ENCODE measurements at places on chromosomes 13 and 19. TPM values are rescaled to one million over a fixed set of nuclear protein-coding genes. Genes with fewer than 3 reads are reported as not detected.
A peak's percentile ranks its signal among the peaks of the same experiment; 100 is the strongest.

- DNase-seq, result peak; percentile 76
Measured at GRCh38 chr19:48354332-48354992, 9.3 kb downstream of the TMEM143 start.

CD22 gene
- 5.5 TPM for polyA plus RNA-seq

APOC1 gene
- polyA plus RNA-seq, result 21.9 TPM

IGFL2 gene
- 0.45 TPM for polyA plus RNA-seq

DNA sequence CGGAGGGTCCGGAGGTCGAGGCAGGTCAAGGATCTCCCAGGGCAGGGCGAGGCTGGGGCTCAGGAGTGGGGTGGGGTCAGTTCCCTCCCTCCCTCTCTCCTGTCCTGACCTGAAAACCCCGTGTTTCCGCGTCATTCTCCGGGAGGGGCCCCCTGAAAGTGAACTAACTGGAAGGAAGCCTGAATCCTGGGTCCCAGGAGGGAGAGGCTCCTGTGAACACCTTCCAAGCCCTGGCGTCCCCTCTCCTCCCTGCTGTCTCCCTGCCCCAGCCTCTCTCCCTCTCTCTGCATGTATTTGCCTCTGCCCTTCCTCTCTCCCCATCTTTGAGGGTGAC is 741 bp upstream of the CADM4 start:
- no peak for DNase-seq

GRCh38 chr13:23969647-23970046 is 72.3 kb upstream of the C1QTNF9B start:
- peak; percentile 50 for DNase-seq

DNA sequence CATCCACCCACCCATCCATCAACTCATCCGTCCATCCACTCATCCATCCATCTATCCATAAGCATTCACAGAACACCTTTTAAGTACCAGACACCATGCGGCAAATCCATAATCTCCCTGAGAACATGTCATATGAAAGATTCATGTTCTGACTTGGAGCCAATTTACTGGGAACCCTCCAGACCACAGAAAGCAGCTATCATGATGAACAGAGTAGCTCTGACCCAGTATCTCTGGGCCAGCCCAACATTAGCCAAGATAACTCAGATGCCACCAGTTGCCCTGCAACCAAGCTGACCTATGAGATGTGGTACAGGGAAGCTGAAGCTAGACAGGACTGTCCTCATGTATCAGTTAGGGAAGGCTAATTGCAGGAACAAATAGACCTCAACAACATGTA is 51.3 kb downstream of the ALOX5AP start:
- no peak for DNase-seq

- no peak for DNase-seq
Measured at GRCh38 chr13:112627161-112627560, 39.2 kb upstream of the TUBGCP3 start.

- no peak for DNase-seq
Measured at GRCh38 chr13:100746953-100747683, 72.5 kb upstream of the TMTC4 start.

MAMSTR gene
- polyA plus RNA-seq, result 0.46 TPM
